CD4-positive, alpha-beta T cell treated with Interleukin-4 for 4 hours (primary cell): ENCODE measurements at places on chromosomes 12 and 14.

DNA sequence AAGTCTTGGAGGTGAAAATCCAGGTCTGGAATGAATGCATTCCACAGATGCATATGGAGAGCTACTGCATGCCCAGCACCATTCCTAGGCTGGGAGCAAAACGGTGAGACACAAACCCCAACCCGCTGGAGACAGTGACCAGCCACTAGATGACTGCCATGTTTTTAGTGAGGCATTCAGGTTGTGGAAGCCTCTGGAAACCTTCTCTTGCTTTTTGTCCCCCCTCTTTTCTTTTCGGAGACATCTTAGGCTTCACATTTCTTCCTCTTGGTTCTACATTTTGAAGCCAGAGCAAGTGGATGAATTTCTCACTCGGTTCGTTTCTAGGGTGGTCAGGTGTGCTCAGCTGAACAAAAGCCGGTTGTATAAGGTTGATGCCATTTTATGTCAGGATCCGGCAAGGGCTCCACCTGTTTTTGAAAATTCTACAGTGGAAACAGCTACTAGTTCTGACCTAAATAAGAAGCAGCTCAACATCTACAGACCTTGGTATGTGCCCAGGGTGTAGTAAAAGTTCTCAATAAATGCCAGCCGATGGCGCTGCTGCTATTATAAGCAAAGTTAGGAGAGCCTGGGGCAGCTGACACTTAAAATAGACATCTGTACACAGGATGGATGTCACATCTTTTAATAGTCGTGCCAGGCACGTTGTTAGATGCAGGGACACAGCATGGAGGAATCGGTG, 1.8 kb upstream of the ZNF839 start:
- peak; percentile 36 for DNase-seq

DNA sequence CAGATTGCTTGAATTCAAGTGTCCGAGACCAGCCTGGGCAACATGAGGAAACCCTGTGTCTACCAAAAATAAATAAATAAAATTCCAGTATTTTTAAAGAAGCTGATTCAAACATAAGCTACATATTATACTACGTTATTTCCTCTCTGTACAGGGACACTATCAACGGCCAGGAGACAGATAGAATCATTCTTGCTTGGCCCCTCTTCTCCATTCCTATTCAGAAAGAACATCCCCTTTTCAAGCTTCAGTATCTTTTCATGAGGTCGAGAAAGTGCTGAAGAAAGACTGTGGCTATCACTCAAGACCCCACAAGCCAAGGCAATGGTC, 314 bp upstream of the DHRS7 start:
- no peak for DNase-seq

DNA sequence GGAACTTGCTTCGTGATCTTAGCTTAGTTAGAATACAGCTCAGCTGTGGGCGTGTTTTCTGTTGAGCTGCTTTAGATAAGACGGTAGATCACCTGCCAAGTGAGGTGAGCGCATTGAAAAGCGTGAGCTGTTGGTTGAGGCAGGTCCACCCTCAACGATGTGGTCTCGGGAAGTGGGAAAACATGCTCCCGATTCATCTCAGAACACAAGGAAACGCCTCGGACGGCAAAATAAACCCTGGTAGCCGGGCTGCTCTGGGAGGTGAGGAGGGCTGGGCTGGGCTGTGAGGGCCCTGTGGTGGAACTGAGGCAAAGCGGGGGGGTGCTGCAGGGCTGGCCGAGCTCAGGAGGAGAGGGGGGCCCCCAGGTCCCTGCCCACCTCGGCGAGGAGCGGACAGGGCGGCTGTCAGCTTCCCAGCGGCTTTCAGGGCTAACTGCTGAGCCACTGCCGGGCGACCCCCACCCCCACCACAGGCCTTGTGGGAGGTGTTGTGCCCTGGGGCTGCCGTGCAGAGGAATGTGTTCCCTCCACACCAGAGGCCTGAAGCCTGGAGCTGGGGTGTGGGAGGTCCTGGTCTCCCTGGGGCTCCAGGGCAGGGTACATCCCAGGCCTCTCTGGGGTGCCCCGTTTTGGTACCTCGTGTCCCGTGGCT, 30.7 kb downstream of the NOC4L start:
- DNase-seq, result no peak

DNA sequence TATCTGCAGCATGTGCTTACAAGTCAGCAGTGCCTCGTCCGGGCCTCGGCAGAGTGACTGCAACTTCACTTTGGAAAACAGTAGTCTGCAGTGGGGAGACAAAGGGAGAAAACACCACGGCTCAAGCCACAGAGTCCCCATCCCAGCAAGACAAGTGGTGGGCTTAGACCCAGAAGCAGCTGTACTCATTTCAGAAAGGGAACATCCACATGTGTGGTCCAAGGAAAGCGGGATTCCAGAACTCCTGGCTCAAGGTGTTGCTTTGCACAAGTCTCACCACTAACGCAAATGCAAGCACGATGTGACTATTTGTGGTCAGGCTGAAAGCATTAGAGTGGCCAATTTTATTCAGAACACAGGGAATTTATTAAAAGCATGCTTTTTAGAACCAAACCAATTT, 198.3 kb downstream of the TTC7B start:
- no peak for DNase-seq

DNA sequence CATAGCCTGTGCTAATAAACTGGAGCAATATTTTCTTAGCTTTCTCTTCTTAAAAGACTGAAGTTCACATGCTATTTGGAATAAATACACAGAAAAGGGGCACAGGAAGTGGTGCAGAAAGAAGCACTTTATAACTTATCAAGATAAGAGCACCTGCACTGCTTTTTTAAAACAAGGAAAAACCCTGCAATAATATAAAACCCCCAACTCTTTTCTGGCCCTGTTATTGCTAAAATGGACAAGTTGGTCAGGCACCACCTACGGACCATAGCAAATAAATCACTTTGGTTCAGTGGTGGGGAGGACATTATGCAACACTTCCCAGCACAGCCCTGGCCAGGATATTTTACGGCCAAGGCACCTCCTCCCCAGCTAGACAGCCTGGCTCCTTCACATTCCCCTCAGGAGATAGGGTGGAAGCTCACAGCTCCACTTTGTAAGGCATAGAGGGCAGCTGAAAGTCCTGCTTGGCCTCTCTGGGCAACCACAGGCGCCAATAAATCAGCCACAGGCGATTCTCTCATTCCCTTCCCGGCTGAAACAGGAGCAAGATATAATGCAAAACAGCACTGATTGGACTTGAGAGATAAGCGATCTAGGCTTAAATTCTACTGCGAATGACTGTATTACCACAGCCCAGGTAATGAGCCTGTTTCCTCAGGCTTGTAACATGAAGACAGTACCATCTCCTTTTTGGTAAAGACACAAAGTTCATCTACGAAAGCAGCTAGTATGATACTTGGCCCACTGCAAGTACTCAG, 2.0 kb downstream of the ZBTB25 start:
- DNase-seq, result peak; percentile 48

GRCh38 chr14:63974176-63974575, 121.4 kb downstream of the SYNE2 start:
- no peak for DNase-seq

DNA sequence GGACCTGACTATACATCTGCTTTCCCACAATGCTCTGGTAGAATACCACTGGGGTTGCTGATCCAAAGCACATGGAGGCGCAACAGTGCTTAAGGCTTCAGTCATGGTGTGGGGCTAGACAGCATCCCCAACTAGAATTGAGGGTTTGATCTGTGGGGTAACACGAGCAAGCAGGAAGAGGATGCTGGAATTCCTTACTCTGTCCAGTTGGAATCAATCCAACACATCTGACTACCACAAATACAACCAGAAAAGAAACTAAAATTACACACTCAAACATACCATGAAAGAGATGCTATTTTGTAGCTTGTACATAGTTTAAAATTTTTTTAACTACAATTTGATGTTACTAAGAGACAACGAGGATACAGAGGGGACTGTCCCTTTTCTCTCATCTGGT, 40.4 kb upstream of the GTF2A1 start:
- DNase-seq, result no peak

DNA sequence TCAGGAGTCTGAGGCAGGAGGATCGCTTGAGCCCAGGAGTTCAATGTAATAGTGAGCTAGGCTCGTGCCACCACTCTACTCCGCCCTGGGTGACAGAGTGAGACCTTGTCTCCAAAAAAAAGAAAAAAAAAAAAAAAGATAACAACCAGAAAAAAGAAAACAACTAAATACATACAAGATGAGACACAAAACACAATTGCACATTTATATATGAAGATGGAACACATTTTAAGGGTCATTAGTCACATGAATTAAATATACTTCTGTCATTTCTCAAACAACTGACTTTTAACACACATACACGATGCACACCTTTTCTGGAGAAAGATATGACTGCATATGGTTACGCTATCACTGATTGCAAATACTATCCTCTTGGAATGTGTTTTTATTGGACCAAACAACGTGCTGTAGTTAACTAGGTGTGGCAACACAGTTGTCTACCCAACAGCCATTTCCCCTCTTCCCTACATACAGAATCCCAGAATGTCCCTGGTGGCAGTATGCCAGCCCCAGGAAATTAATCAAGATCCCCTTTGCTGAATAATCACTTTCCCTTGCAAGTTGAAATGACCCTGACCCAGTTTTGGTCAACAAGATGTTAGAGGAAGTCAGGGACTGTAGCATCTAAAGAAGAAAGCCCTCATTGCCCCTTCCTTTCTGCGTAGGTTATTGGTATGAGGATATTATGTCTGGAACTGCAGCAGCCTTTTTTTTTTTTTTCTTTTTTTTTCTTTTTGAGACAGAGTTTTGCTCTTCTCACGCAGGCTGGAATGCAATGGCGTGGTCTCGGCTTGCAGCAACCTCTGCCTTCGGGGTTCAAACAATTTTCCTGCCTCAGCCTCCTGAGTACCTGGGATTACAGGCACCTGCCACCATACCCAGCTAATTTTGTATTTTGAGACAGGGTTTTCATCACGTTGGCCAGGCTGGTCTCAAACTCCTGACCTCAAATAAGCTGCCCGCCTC, 5.6 kb upstream of the MYL6B start:
- DNase-seq, result no peak

DNA sequence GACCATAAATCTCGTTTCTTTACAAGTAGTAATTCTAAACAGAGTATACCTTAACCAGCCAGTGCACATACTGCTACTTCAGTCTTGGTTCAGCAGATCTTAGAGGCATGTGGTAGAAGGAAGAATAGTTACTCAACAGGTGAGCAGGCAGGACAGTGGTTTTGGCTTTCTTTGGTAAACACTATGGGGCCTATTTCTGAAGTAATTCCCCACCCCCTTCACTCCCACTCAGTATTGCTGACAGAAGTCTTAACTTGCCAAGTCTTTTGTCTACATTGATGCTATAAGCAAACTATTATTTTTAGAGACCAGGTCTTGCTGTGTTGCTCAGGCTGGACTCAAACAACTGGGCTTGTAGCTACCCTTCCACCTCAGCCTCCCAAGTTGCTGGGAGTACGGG, 68.5 kb downstream of the FBXO34 start:
- DNase-seq, result peak; percentile 61
